ENCODE measurements at places on chromosomes 11 and 22. TPM values are rescaled to one million over a fixed set of nuclear protein-coding genes. Genes with fewer than 3 reads are reported as not detected.
A peak's percentile ranks its signal among the peaks of the same experiment; 100 is the strongest.

DNA sequence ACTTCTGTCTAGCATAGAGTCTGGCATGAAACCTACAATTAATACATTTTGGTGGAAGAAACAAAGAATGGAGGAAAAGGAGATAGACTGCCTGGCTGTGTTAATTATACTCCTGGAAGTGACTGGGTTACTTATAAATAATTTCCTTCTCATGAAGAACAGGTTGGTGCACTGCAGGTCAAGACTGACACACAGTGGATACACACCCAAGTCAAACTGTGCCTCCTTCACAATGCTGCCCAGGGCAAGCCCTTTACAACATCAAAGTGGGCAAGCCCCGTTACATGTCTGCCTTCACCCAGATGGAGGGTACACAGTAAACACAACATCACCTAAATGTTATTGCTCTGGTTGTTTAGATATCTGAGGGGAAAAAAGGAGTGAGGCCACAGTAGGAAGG lies 83.7 kb upstream of the KCNA4 start:
- no peaks in the 10 kb centered on the region for H3K36me3 ChIP-seq
- no peak for DNase-seq
- H3K27ac ChIP-seq = no peak overlapping the region
- no peaks in the 10 kb centered on the region for H3K27me3 ChIP-seq

The HTR3B gene
- 0.77 TPM for total RNA-seq

The APOBEC3H gene
- total RNA-seq = not detected

DNA sequence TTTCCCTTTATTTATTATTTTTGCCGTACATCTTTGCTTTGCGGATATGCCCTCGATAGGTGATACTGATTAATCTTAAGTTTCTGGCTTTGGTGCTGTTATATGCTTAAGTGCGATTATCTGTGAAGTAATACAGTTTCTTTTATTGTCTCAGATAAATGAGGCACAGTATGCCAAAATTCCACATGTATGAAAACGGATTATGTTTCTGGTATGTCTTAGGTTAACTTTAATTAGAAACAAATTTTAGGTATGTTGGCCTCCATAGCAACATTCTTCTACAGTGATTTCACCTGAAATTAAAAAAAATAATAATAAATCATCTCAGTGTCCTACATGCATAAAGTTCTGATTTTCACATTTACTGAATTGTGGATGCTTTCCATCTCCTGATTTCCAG lies 119.2 kb downstream of the ARHGAP42 start:
- no peaks in the 10 kb centered on the region for H3K27me3 ChIP-seq
- no peak overlapping the region for H3K27ac ChIP-seq
- no peaks in the 10 kb centered on the region for H3K36me3 ChIP-seq

DNA sequence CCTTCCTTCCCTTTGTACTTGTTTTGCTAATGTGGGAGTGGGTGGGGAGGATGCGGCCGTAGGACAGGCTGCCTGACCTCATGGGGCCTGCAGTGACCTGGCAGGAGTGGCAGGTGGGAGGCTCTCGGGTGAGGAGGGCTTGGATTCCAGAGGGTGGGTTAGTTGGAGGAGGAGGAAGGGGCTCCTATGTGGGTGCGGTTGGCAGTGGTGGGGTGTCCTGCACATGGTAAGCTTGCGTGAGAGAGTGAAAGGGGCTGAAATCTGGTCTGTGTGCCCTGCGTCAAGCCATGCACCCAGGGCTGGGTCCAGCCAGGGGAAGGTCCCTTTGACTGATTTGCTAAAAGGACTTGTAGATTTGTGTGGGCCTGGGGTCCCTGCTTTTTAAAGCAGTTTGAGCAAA lies 90.7 kb upstream of the OR4B1 start:
- H3K27ac ChIP-seq = no peak overlapping the region
- no peaks in the 10 kb centered on the region for H3K36me3 ChIP-seq
- no peaks in the 10 kb centered on the region for H3K4me1 ChIP-seq

- H3K27ac ChIP-seq = no peak overlapping the region
- no peaks in the 10 kb centered on the region for H3K27me3 ChIP-seq
- peaks cover 3% of the 10 kb centered on the region for H3K4me1 ChIP-seq
- peak; percentile 7 for DNase-seq
- H3K36me3 ChIP-seq = no peaks in the 10 kb centered on the region
Measured at GRCh38 chr11:105705786-105706530, 96.1 kb downstream of the GRIA4 start.

The ARVCF gene
- 21.6 TPM for total RNA-seq

- peak overlapping the region; percentile 91 for H3K27ac ChIP-seq
- H3K27me3 ChIP-seq = no peaks in the 10 kb centered on the region
- H3K4me1 ChIP-seq = peaks cover 42% of the 10 kb centered on the region
- no peak overlapping the region for H3K4me3 ChIP-seq
- DNase-seq = peak; percentile 47
Measured at GRCh38 chr22:25109878-25110595, 89.6 kb upstream of the CRYBB3 start.

DNA sequence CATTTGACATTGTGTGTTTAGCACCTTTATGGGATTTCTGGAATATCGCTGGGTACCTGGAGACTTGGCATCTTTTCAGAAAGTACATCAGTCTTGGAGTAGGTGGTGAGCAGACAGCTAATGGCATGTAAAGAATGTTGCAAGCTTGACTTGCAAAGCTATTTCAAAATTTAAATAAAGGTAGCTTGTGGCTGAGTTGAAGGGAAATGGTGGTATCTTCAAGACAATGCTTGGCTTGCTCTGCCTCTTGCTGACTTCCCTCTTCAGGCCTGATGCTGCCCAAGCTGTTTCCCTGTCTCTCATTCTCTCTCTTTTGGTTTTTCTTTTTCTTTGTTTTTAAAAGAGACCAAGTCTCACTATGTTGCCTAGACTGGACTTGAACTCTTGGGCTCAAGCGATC lies 13.2 kb downstream of the ZNRF3 start:
- no peak for DNase-seq
- H3K27ac ChIP-seq = no peak overlapping the region
- no peaks in the 10 kb centered on the region for H3K27me3 ChIP-seq
- H3K4me1 ChIP-seq = peaks cover 14% of the 10 kb centered on the region
- H3K4me3 ChIP-seq = no peak overlapping the region

- H3K36me3 ChIP-seq = no peaks in the 10 kb centered on the region
- no peak overlapping the region for H3K27ac ChIP-seq
- no peak overlapping the region for H3K4me3 ChIP-seq
- DNase-seq = no peak
Measured at GRCh38 chr11:120723751-120724150, 212.2 kb downstream of the GRIK4 start.

The MOGAT2 gene
- total RNA-seq = 3.2 TPM

DNA sequence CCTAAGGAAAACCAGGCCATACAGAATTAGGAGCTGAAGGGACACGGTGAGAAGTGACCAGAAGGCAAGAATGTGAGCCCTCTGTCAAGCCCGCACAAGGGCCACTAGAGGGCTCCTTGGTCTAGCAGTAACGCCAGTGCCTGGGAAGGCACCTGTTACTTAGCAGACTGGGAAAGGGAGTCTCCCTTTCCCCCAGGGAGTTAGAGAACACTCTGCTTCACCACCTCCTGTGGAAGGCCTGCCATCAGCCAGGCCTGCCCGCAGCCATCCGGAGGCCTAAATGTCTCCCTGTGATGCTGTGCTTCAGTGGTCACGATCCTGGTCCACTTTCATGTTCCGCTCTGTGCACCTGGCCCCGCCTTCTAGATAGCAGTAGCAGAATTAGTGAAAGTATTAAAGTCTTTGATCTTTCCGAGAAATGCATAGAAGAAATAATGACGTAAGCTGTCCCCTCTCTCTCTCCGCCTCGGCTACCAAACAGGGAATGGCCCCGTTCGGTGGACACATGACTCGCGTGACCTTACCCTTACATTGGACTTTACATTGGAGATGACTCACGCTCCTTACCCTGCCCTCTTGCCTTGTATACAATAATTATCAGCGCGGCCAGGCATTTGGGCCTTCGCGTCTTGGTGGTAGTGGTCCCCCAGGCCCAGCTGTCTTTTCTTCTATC lies 10.7 kb upstream of the GSTP1 start:
- H3K4me3 ChIP-seq = no peak overlapping the region
- DNase-seq = peak; percentile 84
- H3K4me1 ChIP-seq = no peaks in the 10 kb centered on the region
- H3K36me3 ChIP-seq = no peaks in the 10 kb centered on the region
- no peaks in the 10 kb centered on the region for H3K27me3 ChIP-seq

The ATG16L2 gene
- total RNA-seq = 8.2 TPM

DNA sequence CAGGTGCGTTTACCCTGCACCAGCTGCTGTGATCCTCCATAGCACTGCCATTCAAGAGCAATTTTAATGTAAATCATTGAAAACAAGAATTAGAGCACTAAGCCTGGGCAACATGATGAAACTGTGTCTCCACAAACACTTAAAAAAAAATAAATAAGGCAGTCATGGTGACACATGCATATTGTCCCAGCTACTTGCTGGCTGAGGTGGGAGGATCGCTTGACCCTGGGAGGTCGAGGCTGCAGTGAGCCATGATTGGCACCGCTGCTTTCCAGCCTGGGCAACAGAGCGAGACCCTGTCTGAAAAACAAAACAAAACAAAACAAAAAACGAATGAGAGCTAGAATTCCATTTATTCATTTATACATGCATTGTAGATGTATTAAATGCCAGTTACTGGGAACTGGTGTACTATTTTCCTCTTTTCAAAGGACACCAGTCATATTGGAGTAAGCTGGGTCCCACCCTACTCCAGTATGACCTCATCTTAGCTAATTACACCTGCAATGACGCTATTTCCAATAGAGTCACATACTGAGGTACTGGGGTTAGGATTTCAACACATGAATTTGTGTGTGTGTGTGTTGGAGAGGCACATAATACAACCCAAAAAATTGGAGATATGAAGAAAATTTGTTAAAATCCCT lies 101.9 kb downstream of the MICAL2 start:
- H3K36me3 ChIP-seq = no peaks in the 10 kb centered on the region
- no peaks in the 10 kb centered on the region for H3K27me3 ChIP-seq

GRCh38 chr22:46878191-46878948 lies 115.9 kb downstream of the TBC1D22A start:
- no peak overlapping the region for H3K4me3 ChIP-seq
- peak; percentile 47 for DNase-seq
- peaks cover 5% of the 10 kb centered on the region for H3K4me1 ChIP-seq
- H3K27ac ChIP-seq = no peak overlapping the region
- H3K36me3 ChIP-seq = no peaks in the 10 kb centered on the region
- no peaks in the 10 kb centered on the region for H3K27me3 ChIP-seq

The CNGA4 gene
- 0.17 TPM for total RNA-seq

DNA sequence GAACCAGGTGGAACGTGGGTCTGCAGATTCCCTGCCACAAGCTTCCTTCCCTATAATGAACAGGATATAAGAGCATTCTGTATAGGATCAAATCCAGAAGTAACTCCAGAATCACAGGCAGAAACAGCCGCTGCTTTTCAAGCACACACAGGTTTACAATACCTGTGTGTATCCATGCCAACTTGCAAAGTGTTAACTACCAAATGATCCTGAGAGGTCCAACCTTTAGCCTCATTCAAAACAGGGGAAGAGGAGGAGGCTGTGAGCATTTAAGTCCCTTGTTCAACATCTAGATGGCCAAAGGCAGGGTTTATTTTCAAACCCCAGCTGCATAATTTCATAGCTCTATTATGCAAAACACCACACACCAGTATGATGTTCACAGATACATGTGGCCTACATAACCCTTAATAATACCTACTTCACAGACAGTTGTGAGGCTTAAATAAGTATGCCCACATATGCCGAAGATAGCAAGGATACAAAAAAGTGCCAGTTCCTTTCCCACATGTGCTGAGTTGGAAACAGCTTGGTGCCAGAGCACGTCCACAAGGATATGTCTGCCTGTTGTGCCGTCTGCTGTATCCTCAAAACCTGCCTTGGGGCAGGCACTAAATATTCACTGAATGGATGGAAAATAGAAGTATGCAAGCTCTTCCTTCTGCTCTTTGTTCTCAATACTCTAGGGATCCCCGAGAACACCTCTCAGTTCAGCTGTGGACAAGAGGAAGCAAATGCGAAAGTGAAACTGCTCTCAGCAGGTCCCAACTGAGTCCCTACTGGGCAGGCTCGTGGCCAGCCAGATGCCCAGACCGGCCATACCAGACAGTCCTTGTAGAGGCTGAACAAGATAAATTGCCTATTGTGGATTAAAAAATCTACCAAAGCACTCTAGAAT lies 66.8 kb downstream of the LARGE1 start:
- no peaks in the 10 kb centered on the region for H3K36me3 ChIP-seq
- no peak overlapping the region for H3K4me3 ChIP-seq
- peak; percentile 58 for DNase-seq

The UPK3A gene
- total RNA-seq = 14.4 TPM

DNA sequence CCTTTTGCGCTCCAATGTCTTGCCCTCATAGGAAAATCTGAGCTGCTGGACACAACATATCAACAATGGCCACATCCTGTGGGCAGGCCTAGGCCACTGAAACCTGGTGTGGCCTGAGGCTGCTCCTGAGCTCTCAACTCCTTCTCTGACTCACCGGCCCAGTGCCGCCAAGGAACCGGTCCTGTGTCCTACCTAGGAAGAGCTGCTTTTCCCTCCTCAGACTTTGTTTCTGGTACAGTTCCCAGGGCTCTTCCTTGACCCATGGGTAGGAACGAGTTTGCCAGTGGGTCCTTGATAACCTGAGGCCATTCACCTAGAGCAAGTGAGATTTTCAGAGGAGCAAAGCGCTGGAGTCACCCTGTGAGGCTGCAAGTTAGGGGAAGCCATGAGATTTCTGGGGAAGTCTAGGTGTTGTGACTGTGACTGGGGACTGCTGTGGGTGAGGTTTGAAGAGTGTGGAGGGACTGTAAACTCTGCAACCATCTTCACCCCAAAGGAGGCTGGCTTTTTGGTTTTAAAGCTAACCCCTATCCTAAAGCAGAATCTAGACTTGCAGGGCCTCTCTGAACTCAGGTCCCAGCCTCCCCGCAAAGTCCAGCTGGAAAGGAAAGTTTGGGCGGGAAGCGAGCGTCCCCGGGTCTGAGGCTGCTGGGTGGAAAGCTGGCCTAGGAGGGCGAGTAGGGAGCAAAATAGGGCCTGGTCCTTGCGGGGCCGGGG lies 12.0 kb upstream of the PAX6 start:
- H3K27me3 ChIP-seq = peaks cover 100% of the 10 kb centered on the region
- no peak overlapping the region for H3K27ac ChIP-seq
- no peaks in the 10 kb centered on the region for H3K4me1 ChIP-seq
- no peaks in the 10 kb centered on the region for H3K36me3 ChIP-seq
- no peak overlapping the region for H3K4me3 ChIP-seq
- no peak for DNase-seq

- DNase-seq = no peak
- H3K27me3 ChIP-seq = no peaks in the 10 kb centered on the region
- no peak overlapping the region for H3K4me3 ChIP-seq
- no peak overlapping the region for H3K27ac ChIP-seq
- H3K36me3 ChIP-seq = no peaks in the 10 kb centered on the region
Measured at GRCh38 chr22:37618674-37619073, 10.0 kb downstream of the GGA1 start.

The ARHGAP8 gene
- total RNA-seq = 24.0 TPM

All from hepatocyte (in vitro differentiated cells).